ENCODE measurements at places on chromosomes 2 and 18.

DNA sequence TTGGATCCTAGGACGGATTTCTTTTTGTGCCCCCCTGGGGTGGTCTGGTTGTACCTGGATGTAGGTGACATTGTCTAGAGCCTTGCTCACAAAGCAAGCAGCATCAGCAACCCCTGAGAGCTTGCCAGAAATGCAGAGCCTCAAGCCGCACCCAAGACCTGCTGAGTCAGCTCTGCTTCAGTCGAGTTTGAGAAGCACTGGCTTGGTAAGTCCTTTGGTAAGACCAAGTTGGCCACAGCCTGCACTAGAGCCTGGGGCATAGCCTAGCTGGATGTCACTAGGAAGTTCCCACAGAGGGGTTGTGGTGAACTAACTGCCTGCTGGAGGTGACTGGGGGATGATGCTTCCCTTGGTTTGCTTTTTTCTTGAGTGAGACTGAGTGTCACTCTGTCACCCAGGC is 6.2 kb downstream of the ABCG5 start:
- DNase-seq, result no peak

- no peak for DNase-seq
These were observed 4.4 kb downstream of the CAPN14 start for GRCh38 chr2:31212659-31213600.

DNA sequence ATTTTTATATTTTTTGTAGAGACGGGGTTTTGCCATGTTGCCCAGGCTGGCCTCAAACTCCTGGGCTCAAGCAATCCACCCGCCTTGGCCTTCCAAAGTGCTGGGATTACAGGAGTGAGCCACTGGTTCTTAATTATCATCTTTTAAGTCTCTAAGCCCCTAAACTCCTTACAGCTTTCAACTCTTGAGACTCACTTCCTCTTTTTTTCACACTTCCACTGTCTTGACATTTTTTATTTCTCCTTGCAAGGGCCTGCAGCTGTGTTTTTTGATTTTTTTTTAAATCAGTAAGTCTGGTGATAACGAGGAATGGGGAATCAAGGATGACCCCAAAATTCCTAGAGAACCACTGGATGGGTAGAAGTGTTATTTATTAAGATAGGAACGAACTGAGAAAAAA is 8.6 kb upstream of the ABCB11 start:
- no peak for DNase-seq

- no peak for DNase-seq
These were observed 77.3 kb upstream of the CTLA4 start for GRCh38 chr2:203790134-203790852.

GRCh38 chr2:241315879-241316631 is at the start of gene SEPTIN2:
SEPTIN2 (plus strand) TSS chr2:241315925; CDS start chr2:241324233, 8,308 bp downstream.
- DNase-seq, result peak; percentile 76

- DNase-seq, result no peak
These were observed 54.5 kb downstream of the ROCK1 start for GRCh38 chr18:21057112-21057511.

GRCh38 chr2:28901841-28902240 is 7.4 kb downstream of the WDR43 start:
- DNase-seq, result no peak

DNA sequence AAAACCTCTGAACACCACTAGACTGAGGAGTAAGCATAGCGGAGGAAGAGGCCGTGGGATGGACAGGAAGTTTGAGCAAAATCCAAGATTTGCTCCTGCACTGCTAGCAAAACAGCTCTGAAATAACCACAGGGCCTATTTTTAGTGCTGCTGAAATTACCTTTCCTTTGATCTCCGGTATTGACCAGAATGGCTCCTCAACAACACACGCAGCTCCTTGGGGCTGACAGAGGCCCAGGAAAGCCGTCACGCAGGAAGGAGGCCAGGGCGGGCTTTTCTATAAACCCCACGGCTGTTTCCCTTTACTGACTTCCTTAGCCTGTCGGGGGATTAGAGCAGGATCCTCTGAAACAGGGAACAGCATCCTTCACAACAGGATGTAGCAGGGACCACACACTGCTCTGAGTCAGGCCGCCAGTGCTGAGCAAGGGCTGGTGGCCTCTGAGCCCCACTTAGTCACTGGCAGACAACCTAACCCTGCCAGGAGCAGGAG is 80.8 kb upstream of the LCLAT1 start:
- no peak for DNase-seq

DNA sequence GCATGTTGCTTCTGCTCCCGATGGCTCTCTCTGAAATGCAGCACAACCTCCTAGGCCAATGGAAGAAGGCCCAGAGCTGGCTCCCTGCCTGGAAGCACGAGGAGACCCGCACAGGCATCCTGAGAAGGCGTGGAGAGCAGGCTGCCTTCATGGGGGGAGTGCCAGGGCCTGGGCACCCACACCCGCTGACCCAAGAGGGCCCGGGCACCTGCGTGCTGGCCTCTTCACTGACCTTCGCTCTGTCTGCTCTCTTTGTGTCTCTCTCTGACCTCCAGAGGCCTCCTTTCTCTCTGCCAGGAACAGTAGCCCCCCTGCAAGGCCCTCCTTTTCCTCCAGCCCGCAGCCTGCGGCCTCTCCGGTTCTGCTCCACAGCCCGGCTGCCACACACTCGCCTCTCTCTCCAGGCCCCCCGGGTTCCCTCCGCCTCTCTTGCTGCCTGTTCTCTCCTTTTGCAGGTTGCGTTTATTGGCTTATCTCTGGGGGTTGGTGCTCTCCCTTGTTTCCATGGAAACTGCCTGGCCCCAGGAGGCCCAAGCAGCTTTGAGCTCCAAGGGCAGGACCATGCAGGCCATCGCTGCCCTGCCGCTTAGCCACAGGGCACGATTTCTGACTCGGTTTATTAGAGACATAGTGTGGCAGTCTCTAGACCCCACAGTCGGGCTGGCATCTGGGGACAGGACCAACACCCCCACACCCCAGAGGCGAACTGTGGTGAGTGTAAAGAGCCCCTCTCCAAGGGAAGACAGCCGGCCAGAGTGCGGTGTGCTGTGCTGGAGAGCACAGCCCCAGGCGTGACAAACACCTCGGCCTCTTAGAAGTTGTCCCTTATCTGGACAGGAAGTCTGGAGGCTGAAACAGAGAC is 1.7 kb downstream of the MZT2B start:
- no peak for DNase-seq

DNA sequence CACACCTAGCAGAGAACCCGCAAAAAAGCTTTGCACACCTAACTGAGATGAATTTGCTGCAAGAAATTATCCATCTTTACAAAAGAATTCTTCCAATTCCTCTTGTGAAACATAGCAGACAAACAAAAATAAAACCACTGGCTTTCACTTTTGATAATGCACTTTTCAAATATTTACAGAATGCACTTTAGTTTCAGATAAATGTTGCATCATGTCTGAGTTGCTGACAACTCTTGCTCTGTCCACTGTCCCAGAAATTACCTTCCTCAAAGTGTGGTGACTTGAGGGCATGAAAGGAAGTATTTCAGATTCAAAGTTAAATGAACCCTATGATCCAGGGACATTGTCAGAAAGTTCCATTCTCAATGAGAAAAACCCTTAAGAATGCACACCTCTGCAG is 256.2 kb upstream of the PARD3B start:
- DNase-seq, result no peak

DNA sequence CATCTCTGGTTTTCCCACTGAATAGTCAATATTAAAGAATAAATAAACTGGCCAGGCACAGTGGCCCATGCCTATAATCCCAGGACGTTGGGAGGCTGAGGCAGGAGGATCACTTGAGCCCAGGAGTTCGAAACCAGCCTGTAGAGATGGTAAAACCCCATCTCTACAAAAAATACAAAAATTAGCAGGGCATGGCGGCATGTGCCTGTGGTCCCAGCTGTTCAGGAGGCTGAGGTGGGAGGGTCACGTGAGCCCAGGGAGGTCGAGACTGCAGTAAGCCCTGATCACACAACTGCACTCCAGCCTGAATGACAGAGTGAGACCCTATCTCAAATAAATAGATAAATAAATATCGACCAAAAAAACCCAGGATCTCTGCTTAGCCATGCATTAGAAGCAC is 50.2 kb upstream of the BIN1 start:
- DNase-seq, result no peak

Measured in A549 (cell line).